Activated CD4-positive, alpha-beta T cell treated with anti-CD3 and anti-CD28 coated beads, Interleukin-2, amount 10 ng/mL, durations not matched to agents 24 days and 14 days (primary cell): ENCODE measurements at places on chromosomes 3 and 15.

GRCh38 chr3:181892848-181893247 is 181.1 kb downstream of the SOX2 start:
- no peak for DNase-seq

DNA sequence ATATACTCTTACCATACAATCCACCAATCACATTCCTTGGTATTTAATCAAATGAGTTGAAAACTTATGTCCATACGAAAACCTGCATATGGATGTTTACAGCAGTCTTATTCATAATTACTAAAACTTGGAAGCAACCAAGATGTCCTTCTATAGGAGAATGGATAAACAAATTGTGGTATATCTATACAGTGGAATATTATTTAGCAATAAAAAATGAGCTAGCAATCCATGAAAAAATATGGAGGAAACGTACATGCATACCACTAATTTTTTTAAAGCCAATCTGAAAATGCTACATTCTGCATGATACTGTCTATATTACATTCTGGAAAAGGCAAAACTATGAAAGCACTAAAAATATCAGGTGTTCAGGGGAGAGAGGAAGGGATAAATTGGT is 73.9 kb upstream of the LPP start:
- DNase-seq, result no peak

- no peak for DNase-seq
Observed at GRCh38 chr3:81442758-81443456, 318.5 kb downstream of the GBE1 start.

- DNase-seq, result no peak
Observed at GRCh38 chr3:88151358-88151757, 1.6 kb downstream of the C3orf38 start.

GRCh38 chr15:93033434-93034045 is 55.5 kb downstream of the RGMA start:
- DNase-seq, result no peak

GRCh38 chr3:72768006-72768441 is 80.2 kb downstream of the SHQ1 start:
- no peak for DNase-seq

DNA sequence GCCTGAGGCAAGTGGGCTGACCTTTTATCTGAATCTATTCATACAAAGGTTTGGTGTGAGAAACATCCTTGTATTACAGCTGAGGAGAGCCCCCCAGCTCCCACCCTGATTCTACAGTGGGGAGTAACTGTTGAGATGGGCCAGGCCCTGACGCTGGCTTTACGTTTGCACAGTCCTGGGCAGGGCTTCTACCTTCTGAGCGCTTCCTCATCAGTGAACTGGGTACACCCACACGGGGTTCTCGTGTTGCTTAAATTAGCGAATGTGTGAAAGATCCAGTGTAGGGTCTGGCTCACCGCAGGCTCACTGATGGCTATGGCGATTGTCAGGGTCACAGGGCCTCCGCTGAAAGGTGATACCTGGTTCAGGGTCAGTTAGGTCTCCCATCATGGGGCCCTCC is 7.3 kb upstream of the GHRL start:
- no peak for DNase-seq

GRCh38 chr3:66195347-66195783 is 25.4 kb upstream of the SLC25A26 start:
- DNase-seq, result no peak

- DNase-seq, result no peak
Observed at GRCh38 chr15:35529784-35530183, 16.2 kb downstream of the DPH6 start.

- no peak for DNase-seq
Observed at GRCh38 chr15:58039079-58040035, 26.2 kb downstream of the ALDH1A2 start.

- peak; percentile 40 for DNase-seq
Observed at GRCh38 chr3:17840126-17840525, 97.7 kb upstream of the TBC1D5 start.

- DNase-seq, result no peak
Observed at GRCh38 chr3:47261301-47261700, 21.3 kb downstream of the KIF9 start.

DNA sequence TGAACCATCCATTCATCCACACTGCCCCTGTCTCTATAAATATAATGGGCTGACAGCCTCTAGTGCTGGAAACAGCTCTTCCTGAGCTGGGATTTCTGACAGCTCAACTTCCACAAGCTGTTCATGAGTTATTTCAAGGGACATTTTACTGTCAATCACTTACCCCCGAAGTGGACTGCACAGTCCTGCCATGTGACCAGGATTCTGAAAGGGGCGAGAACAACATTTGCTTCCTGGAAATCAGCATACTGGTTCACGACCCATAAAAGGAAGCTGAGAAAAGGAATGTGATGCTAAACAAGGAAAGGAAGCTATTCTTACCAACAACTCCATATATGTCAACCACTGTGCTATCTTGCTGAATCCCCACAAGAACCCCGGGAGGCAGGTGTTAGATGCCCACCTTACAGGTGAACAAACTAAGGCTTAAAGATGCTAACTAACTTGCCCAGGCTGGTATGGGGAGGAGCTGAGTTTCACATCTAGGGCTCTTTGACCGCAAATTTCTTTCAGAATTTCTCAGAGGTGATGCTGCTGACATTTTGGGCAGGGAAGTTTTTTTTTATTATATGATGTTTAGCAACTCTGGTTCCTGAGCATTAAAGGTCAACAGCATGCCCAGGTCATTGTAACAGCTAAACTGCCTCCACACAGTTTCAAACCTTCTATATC is 16.5 kb upstream of the REC114 start:
- no peak for DNase-seq

GRCh38 chr3:154188437-154188836 is 67.2 kb downstream of the ARHGEF26 start:
- DNase-seq, result no peak

DNA sequence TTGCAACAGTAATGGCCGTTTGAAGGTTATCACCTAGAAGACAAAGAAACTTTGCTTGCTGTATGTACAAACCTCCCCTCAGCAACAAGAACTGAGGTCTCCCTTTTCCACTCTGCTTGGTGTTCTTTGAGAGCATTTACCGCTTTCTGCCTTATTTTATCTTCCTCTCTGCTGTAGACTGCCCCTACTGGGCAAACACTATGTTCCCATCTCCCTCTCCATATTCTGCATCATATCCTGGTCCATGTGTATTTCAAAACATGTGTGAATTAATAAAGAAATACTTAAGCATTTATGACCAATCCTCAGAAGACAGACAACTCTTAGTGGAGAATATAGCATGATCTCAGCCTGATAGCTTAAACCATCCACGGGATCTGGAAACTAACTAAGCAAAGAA is 64.4 kb downstream of the ATP13A5 start:
- DNase-seq, result no peak

- no peak for DNase-seq
Observed at GRCh38 chr3:15522016-15522415, 510 bp upstream of the COLQ start.

DNA sequence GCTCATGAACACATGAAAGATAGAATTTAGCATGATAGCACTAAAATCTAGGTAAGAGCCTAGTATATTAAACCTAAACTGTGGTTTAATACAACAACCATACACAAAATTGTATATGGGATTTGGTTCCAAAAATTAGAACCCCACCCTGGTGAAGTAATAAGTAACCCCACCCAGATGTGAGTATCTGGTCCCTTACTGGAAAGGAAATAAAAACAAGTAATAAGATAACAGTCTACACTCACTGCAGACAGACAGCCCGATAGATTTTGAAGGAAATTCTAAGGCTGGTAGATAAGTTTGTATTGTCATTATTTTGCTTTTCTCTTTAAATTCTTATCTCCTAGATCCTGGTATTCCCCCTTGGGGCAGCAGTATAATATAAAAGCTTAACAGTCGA is 184.9 kb downstream of the ZBTB20 start:
- no peak for DNase-seq

DNA sequence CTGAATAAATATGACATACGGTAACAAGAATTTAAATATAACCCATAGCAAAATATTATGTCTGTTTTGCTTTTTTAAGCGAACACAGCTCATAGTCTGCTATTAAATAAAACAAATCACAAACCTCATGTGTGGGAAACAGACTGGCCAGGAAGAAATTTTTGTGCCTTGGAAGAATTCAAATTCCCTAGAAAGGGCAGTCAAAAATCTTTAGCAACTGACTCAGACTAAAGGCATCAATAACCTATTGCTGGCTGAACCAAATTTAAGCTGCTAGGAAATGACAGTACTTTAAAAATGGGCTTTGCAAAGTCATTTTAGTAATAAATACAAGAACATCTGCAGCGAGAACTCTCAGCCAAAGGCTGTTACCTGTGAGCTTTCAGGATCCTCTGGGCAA is 151.4 kb downstream of the PLD1 start:
- no peak for DNase-seq

- DNase-seq, result no peak
Observed at GRCh38 chr3:52483081-52483480, 12.1 kb upstream of the STAB1 start.
